ENCODE measurements at places on chromosomes 4 and X. TPM values are rescaled to one million over a fixed set of nuclear protein-coding genes. Genes with fewer than 3 reads are reported as not detected.

DNA sequence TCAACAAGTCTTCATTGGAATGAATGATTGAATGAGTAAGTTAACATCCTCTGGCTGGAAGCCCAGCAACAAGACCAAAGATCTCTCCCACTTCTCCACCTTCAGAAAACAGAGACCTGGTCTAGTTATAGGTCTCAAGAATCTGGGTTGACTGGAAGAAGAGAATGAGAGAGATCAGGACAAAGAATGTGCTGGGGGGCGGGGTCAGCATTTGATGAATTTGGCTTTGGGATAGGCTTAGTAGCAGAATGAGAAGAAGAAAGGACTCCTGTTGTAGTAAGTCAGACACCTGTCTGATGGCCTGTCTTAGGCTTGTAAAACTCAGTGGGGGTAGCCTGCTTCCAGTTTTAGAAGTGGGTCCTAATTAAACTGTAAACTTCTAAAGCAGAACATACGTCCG lies 51.0 kb downstream of the TRIM2 start:
- no peaks in the 10 kb centered on the region for H3K27me3 ChIP-seq
- no peaks in the 10 kb centered on the region for H3K36me3 ChIP-seq
- H3K27ac ChIP-seq: no peak overlapping the region
- H3K4me3 ChIP-seq: no peak overlapping the region
- no peak for DNase-seq
- peaks cover 23% of the 10 kb centered on the region for H3K4me1 ChIP-seq

- DNase-seq: no peak
- H3K36me3 ChIP-seq: no peaks in the 10 kb centered on the region
These were observed 93.3 kb downstream of the TTC29 start for GRCh38 chr4:146852360-146852759.

- H3K27ac ChIP-seq: no peak overlapping the region
- H3K36me3 ChIP-seq: no peaks in the 10 kb centered on the region
These were observed 48.0 kb upstream of the TRIM2 start for GRCh38 chr4:153156263-153156662.

DNA sequence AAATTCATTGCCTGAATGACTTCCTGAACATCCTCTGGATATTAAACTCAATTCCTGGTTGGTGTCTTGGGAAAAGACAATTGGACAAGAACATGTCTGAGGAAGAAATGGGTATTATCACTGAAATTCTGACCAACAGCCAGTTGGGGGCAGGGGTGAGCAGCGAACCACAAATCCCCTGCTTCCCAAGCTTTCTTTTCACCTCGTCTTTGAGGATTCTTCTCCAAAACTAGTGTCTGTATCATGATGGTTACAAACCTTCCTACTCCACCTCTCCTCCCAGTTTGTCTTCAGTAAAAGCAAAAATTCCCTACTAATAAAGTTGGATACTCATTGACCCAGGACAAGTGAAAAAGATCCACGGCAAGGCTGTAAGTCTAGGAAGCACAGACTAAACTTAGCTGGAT lies 48.3 kb upstream of the WDR1 start:
- no peak for DNase-seq
- no peaks in the 10 kb centered on the region for H3K27me3 ChIP-seq
- H3K4me1 ChIP-seq: peaks cover 13% of the 10 kb centered on the region
- no peak overlapping the region for H3K4me3 ChIP-seq

Gene FSTL5
- 0.42 TPM for total RNA-seq

Gene P2RY4
- not detected for total RNA-seq

Gene AMOT
- total RNA-seq: 9.1 TPM
